ENCODE measurements at places on chromosomes 2 and 18.

DNA sequence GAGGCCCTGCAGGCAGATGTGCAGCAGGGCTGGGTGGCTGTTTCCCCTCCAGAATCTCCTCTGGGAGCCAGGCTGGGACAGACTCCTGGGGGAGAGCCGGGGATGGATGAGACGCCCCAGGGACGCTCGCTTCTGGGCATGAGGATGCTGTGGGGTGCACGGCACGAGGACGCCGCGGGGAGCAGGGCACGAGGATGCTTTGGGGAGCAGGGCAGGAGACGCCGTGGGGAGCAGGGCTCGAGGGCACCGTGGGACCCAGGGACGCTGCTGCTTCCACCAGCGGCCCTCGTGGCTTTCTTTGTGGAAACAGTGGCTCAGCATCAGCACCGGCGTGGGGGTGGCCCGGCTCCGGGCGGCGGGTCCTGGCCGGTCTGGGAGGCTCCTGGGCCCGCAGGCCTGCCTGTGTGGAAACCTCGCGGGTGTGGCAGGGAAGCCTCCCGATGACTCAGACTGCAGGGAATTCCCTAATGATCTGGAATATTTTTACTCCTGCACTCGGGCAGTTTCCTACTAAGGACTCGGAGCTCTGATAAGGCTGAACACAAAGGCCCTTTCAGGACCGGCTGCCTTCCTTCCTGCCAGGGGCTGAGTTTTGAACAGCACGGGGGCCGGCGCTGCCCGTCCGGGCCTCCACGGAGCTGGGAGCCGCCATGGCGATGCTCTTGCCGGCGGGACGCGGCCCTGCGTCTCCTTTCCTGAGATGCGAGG is 62.6 kb downstream of the NFATC1 start:
- peaks cover 46% of the 10 kb centered on the region for H3K4me1 ChIP-seq
- H3K27me3 ChIP-seq, result no peaks in the 10 kb centered on the region
- no peak overlapping the region for H3K27ac ChIP-seq
- H3K4me3 ChIP-seq, result no peak overlapping the region
- peaks cover 53% of the 10 kb centered on the region for H3K36me3 ChIP-seq
- DNase-seq, result no peak

- H3K4me1 ChIP-seq, result peaks cover 80% of the 10 kb centered on the region
- no peak for DNase-seq
- H3K4me3 ChIP-seq, result peak overlapping the region; percentile 84
- peak overlapping the region; percentile 91 for H3K27ac ChIP-seq
- no peaks in the 10 kb centered on the region for H3K27me3 ChIP-seq
Observed at GRCh38 chr2:237692601-237693290, 65.4 kb downstream of the LRRFIP1 start.

DNA sequence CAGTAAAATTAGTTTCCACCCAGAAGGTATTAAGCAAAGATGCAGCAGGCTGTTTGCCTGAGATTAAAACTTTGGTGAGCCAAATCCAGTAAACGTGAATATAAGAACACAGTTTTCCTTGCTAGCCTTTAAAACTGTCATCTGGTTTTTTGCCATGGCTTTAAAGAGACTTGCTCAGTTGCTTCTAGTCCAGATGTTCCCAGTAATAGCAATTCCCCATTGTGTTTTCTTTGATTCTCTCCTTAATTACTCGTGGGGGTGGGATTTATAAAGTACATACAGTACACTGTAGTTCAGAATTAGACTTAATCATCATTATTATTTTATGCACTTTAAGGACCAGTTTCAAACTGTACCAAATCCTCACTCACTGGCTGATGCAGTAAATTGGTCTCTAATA is 303.5 kb upstream of the ZNF804A start:
- DNase-seq, result no peak
- no peaks in the 10 kb centered on the region for H3K27me3 ChIP-seq
- H3K36me3 ChIP-seq, result no peaks in the 10 kb centered on the region
- no peak overlapping the region for H3K27ac ChIP-seq

GRCh38 chr2:172412984-172413492 is 14.3 kb upstream of the ITGA6 start:
- DNase-seq, result no peak
- H3K4me1 ChIP-seq, result no peaks in the 10 kb centered on the region
- peaks cover 5% of the 10 kb centered on the region for H3K27me3 ChIP-seq
- no peaks in the 10 kb centered on the region for H3K36me3 ChIP-seq

GRCh38 chr2:134348760-134349159 is 94.9 kb downstream of the MGAT5 start:
- H3K4me3 ChIP-seq, result no peak overlapping the region
- DNase-seq, result no peak
- H3K4me1 ChIP-seq, result peaks cover 26% of the 10 kb centered on the region
- no peaks in the 10 kb centered on the region for H3K27me3 ChIP-seq

GRCh38 chr18:36733150-36733549 is 95.7 kb downstream of the TPGS2 start:
- H3K27me3 ChIP-seq, result peaks cover 1% of the 10 kb centered on the region
- DNase-seq, result no peak
- no peak overlapping the region for H3K4me3 ChIP-seq
- H3K4me1 ChIP-seq, result peaks cover 12% of the 10 kb centered on the region
- no peak overlapping the region for H3K27ac ChIP-seq
- H3K36me3 ChIP-seq, result no peaks in the 10 kb centered on the region

- peaks cover 5% of the 10 kb centered on the region for H3K27me3 ChIP-seq
- no peaks in the 10 kb centered on the region for H3K4me1 ChIP-seq
- no peak for DNase-seq
- no peak overlapping the region for H3K27ac ChIP-seq
- H3K4me3 ChIP-seq, result no peak overlapping the region
- H3K36me3 ChIP-seq, result no peaks in the 10 kb centered on the region
Observed at GRCh38 chr2:224208007-224208406, 168.9 kb upstream of the SERPINE2 start.

- DNase-seq, result no peak
- no peak overlapping the region for H3K27ac ChIP-seq
- no peaks in the 10 kb centered on the region for H3K4me1 ChIP-seq
- no peaks in the 10 kb centered on the region for H3K36me3 ChIP-seq
- peaks cover 2% of the 10 kb centered on the region for H3K27me3 ChIP-seq
Observed at GRCh38 chr2:16218625-16219024, 278.3 kb downstream of the MYCN start.

GRCh38 chr18:46920653-46921052 is 3.3 kb downstream of the KATNAL2 start:
- no peaks in the 10 kb centered on the region for H3K27me3 ChIP-seq
- no peaks in the 10 kb centered on the region for H3K36me3 ChIP-seq
- no peak for DNase-seq
- no peak overlapping the region for H3K27ac ChIP-seq
- H3K4me1 ChIP-seq, result peaks cover 20% of the 10 kb centered on the region

DNA sequence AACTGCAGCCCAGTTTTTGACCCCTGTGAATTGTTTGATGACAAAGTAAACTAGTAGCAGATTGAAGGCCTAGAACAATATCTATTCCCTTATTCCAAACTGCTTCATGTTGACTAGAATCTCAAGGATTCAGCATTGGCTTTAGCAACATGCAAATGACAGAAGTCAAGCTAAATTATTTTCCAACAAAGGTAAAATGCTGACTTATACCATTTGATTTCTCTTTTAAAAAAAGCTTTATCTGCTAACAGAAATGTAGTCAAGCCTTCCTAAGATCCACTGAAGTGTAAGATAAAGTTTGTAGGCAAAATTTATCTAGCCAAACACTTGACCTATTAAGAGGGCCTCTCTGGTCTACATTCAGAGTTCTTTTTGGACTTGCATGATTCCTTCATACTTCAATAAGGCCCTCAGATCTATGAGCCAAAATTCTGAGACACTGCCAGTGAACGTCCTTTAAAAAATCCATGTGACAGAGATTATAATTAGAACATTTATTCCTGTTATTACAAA is 9.5 kb upstream of the CYBRD1 start:
- peaks cover 13% of the 10 kb centered on the region for H3K4me1 ChIP-seq
- no peak overlapping the region for H3K4me3 ChIP-seq
- H3K27ac ChIP-seq, result no peak overlapping the region
- DNase-seq, result no peak

All from activated B cell treated with CpG ODN at 0.5 μM for 24 hours (primary cell).